ENCODE measurements at places on chromosomes 6 and 20.

GRCh38 chr6:1240766-1241318, 71.1 kb upstream of the FOXQ1 start:
- DNase-seq, result no peak

DNA sequence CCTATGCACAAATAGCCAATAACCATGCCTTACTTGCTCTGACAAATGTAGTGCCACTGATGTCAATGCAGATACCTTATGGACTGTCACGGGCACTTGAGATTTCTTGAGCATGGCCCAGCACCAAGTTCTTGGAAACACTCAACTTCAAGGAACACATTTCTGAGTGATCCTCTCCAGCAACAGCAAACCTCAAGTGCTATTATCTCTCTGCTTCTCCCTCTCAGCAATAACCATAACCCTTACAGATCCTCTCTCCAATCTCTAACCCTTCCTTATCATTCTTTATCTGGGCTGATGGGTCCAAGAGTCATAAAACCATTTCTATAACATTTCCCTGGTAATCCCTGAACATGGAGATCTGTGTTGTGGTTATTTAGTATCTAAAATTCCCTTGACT, 266.9 kb upstream of the STXBP5 start:
- DNase-seq, result no peak

DNA sequence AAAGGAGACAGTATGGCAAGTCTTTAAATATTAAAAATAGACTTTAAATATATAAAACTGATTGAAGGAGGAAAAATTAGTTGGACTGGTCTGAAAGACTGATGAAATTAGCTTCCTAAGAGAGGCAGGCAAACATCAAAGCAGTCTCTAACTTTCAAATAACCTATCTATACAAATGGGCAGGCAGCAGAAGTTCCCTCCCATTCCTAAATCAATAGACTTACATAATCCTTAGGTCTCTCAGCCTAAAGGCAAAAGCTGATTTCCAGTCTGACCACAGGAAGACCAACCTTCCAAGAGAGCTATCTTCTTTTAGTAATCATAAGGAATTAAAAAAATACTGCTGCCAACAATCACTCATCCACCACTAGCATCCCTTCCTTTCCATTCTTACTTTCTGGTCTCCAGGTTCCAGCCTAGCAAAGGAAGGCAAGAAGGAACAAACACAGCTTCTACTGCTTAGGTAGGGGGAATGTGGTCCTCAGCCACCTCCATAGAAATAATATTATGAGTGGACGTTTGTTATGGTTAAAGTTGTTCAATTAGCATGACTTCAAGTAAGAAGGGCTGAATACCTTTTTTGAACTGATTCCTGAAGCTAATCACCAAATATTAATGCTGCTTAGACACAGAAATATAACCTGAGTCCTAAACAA, 44.1 kb downstream of the SESN1 start:
- no peak for DNase-seq

- DNase-seq, result no peak
Observed at GRCh38 chr20:13461849-13462458, 176.8 kb downstream of the TASP1 start.
